ENCODE measurements at places on chromosomes 5 and 9.
A peak's percentile ranks its signal among the peaks of the same experiment; 100 is the strongest.

GRCh38 chr5:125696762-125697161, 726.4 kb upstream of the GRAMD2B start:
- no peak for DNase-seq

- no peak for DNase-seq
Observed at GRCh38 chr5:138435943-138436342, 2.9 kb upstream of the REEP2 start.

- DNase-seq = no peak
Observed at GRCh38 chr9:36041506-36041905, 4.8 kb downstream of the RECK start.

DNA sequence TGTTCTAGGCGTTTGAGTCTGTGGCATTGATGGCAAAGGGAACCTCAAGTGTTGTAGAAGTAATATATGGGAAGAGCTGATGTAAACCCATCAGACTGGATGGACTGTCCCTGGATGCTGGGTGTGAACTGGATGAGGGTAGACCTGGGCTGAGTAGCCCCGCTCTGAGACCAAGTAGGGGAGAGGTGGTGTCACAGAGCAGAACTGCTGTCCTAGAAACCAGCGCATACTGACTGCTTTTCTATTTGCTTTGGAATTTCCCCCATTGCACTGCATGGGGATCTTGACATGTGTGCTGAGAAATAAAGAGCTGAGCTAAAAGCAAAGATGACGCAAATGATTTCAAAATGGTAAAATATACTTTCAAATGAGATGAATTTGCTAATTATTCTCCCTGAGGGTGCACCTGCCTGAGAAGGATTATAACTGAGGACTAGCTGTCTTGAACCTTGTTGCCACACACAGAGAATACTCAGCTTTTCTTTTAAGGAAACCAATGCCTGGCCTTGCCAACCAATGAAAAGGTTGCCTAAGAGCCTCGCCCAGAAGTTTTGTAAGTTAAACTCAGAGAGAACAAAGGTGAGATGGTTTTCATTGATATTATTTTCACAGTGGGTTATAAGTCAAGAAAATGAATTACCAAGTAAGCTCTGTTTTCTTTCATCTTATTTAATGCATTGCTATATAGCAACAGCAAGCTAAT, 44.8 kb downstream of the NIM1K start:
- DNase-seq = no peak

DNA sequence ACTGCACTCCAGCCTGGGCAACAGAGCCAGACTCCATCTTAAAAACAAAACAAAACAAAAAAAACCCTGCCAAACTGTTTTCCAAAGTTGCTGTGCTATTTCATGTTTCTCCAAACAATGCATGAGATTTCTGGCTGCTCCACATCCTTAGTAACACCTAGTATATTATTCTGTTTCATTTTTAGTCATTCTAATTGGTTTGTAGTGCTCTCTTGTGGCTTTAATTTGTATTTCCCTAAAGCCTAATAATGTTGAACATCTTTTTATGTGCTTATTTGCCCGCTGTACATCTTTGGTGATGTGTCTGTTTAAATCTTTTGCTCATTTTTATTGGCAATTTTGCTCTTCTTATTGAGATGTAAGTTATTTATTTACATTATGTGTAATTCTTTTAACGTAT, 18.4 kb upstream of the TTC1 start:
- no peak for DNase-seq

GRCh38 chr9:133522073-133522910, 2.5 kb downstream of the MYMK start:
- DNase-seq = no peak

DNA sequence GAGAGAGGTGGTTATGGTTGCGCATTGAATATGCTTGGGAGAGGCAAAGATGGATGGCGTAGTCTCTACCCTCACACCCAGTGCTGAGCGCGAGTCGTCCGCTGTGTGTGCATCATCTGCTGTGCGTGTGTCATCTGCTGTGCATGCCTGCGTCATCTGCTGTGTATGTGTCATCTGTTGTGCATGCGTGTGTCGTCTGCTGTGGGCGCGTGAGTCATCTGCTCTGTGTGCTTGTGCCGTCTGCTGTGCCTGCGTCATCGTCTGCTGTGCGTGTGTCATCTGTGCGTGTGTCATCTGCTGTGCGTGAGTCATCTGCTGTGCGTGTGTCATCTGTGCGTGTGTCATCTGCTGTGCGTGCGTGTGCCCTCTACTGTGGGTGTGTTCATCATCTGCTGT, 68.0 kb upstream of the IRX4 start:
- no peak for DNase-seq

DNA sequence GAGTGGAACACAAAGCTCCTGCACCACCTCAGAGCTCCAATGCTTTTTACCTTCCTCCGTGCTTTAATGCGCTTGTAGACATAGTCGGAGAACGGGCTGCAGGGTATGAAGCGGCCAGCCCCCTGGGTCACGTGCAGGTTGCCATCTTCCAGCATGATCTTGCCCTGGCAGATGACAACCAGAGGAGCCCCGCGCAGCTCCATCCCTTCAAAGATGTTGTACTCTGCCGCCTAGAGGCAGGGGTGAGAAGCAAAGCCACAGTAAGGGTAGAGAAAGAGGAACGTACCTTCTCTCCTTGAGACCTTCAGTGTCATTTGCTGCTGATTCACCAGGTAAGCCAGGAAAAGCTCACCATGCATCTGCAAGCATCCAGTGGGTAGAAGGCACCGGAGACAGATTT, 112.3 kb downstream of the DPYSL3 start:
- no peak for DNase-seq

GRCh38 chr5:149110406-149110805, 30.9 kb upstream of the ABLIM3 start:
- DNase-seq = no peak

DNA sequence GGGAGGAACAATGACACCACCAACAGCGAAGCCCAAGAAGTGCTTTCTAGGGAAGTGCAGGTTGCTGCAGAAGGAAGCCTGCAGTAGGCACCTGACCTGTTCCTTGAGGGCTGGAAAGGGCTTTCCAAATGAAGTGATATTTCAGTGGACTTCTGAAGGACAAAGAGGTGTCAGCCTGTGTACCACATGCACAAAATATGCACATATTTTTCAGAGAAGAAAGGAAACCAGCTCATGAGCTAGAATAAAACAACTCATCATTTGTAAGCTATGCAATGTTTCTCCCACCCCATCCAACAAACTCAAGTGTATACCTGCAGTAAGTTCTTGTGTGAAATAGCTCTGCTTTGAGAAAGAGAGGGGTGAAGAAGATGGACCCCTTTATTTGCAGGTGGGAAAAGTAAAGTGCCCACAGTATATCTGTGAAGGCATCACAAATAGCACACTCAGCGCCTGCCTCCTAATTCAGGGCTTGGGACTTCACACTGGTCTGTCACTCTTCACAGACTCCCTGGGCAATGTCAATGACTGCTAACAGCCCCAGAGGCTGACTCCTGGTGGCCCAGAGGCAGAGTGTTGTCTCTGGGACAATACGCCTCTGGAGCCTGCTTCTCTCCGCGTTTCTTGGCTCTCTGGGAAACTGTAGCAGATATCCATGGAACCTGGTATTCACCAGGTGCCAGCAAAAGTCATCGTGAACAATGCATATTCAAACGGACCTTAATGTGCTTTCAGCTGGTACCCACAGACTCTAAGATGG, 198.1 kb upstream of the EFNA5 start:
- DNase-seq = no peak

GRCh38 chr5:54844905-54845566, 140.4 kb downstream of the ESM1 start:
- DNase-seq = no peak

- no peak for DNase-seq
Observed at GRCh38 chr5:99141534-99142128, 212.8 kb upstream of the CHD1 start.

DNA sequence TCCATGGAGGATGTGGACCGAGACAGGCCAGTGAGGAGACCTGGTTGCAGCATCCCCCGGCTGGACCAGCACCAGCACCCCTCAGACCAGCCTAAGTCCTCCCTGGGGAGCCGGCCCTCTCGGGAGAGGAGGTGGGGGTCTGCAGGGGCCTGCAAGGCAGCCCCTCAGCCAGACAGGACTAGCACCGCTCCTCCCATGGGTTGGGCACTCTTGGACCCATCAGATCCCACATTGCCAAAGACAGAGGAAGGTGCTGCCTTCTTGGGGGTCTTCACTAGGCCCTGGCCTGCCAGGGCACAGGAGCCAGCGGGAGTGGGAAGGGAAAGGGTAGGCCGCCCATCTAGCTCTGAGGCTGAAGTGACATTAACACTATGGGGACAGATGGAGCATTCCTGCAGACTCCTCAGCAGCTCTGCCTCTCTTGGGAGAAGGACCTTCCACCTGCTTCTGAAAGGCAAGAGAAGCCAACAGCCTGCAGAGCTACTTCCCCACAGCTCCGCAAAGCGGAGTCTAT, 6.8 kb downstream of the IL13 start:
- DNase-seq = no peak

- DNase-seq = no peak
Observed at GRCh38 chr9:90965226-90966030, 163.8 kb downstream of the SYK start.

DNA sequence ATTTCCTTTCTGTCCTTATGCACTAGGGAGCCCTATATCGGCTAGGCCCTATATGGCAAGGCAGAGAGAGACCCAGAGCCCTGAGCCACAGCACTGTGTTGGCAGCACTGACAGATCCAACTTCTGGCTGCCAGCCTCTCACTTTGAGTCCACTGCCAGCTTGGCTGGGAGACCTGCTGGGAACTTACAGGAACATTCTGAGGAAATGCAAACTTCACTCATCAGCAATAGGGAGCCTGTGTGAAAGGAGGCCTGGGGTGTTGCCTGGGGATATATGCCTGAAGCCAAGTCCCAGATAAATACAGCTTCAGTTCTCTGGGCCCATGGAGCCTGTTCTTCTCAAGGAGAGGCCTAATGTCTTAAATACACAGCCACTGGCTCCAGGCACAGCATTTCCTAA, 78.0 kb downstream of the ADRB2 start:
- DNase-seq = peak; percentile 18

DNA sequence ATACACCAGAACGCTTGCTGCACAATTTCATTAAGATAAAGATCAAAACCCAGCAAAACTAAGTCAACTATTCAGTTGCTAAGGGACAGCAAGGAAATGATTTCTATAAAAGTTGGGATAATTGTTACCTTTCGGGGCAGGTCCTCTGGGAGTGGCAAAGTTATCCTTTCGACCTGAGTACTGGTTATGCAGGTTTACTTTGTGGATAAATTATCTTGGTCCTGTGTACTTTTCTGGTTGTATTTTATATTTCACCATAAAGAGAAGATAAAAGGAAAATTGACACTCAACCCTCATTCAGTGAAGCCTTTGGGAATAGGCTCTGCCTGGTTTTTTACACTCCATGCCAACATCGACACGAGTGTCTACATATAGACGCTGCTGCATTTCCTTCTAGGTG, 146.5 kb downstream of the SYK start:
- DNase-seq = no peak

DNA sequence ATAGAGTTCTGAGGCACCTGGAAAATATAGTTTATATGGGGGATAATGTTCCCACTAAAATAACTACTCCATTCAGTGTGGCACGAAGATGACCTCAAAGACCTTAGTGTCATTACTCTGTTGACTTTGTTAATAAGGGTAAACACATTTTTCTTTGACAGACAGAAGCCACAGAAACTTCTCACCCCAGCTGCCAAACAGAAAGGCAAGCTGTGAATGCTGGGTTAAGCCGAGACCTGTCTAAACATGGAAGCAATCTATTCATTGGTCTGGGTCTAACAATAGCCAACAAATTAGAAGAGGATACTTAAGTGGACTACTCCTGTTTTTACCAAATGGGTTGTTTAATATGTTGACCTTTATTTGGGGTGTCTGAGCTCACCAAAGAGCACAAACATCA, 171.4 kb downstream of the TLE1 start:
- DNase-seq = no peak

GRCh38 chr9:100027543-100027942, 71.3 kb downstream of the ERP44 start:
- no peak for DNase-seq

- DNase-seq = no peak
Observed at GRCh38 chr5:132466433-132467286, 23.9 kb downstream of the IRF1 start.

GRCh38 chr9:81729135-81729534, 39.8 kb upstream of the TLE1 start:
- no peak for DNase-seq

DNA sequence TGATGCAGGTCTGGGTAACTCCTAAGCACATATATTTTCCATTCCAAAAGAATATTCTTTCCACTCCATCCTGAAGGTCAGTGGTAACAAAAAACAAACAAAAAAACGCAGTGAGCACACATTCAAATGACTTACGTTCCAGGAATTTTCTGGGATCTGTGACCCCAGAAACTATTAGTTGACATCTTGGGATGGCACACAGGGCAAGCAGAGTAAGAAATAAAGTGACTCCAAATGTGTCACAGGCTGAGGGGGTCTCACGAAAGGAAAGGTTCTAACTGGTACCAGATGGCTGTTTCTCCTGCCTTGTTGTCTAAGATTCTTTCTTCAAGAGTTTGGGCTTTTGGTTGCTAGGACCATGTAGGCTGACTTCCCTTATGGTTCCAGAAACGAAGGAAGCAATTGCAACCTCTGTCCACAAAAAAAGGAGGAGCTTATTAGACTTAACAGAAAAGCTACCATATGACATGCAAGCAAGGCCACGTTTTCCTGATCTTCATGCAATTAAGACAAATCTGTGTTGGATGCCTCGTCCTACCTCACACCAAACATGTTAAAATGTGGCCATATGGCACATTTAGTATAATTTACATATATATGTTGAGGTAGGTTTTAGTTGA, 32.7 kb downstream of the PTGS1 start:
- no peak for DNase-seq

- DNase-seq = no peak
Observed at GRCh38 chr5:159257629-159258283, 5.3 kb upstream of the UBLCP1 start.

DNA sequence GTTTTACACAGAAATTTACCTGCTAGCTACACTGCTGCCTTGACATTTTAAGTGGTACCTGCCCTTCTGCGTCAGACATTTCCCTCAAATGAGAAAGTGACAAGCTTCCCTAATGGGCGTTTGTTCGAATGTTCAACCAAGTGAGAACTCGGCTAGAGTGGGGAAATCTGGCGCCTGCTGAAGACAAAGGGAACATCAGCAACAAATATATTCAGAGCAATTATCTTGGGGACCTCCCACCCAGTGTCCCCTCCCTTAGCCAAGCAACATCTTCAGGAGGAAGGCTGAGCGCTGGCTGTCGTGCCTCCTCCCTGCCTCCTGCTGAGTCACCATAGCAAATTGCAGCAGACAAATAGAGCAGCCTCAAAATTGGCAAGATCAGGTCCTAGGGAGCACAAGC, 57.1 kb downstream of the MFAP3 start:
- DNase-seq = no peak

DNA sequence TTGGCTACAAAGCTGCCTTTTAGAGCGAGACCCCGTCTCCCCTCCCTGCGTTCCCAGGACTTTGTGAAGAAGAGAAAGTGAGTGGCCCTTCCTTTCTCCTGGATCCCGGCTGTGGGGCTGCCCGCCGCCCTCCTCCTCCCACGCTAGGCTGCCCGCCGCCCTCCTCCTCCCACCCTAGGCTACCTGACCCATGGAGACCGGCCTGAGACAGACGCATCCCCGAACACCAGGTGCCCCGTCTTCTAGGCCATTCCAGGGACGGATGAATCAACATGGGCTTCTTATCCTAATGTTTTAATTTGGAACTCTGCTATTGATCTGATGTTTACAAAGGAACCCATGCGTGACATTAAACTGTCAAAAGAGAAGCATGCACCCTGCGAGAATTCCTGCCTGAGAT, 117.3 kb upstream of the LPCAT1 start:
- DNase-seq = no peak

Data from cerebellar nuclear complex (tissue), 1 donor.